Coronary artery (tissue), 2 donors: ENCODE measurements at places on chromosomes 7 and 10.

- no peak for DNase-seq
These were observed 65.9 kb downstream of the FAM204A start for GRCh38 chr10:118276204-118276603.

- DNase-seq: no peak
These were observed 135.2 kb upstream of the PODXL start for GRCh38 chr7:131691454-131692130.

DNA sequence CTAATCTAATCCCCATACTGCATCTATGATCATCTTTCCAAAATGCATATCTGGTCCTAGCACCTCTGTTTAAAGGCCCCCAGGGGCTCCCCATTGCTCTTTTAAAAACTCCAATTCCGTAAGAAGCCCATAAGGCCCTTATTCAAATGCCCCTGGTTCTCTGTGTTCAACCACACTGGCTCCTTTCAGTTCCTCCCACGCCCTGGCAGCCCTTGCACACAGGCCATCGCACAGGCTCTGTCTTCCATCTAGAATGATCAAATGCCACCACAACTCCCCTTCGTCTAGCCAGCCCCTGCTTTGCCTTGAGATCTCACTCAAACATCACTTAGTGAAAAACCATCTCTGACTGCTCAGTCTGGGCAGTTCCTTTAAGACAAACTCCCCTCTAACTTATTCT is 112.9 kb upstream of the LYZL2 start:
- no peak for DNase-seq

DNA sequence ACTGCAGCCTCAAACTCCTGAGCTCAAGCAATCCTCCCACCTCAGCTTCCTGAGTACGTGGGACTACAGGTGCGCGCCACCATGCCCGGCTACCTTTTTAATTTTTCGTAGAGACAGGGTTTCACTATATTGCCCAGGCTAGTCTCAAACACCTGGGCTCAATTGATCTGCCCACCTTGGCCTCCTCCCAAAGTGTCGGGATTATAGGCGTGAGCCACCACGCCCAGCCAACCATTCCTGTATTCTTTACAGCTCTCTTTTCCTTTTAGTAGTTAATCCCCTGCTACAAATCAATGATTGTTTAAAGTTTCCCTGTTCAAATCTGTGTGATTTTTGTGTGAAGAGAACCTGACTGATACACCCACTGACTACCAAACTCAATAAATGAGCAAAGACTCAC is 75.4 kb upstream of the SVIL start:
- DNase-seq: no peak

DNA sequence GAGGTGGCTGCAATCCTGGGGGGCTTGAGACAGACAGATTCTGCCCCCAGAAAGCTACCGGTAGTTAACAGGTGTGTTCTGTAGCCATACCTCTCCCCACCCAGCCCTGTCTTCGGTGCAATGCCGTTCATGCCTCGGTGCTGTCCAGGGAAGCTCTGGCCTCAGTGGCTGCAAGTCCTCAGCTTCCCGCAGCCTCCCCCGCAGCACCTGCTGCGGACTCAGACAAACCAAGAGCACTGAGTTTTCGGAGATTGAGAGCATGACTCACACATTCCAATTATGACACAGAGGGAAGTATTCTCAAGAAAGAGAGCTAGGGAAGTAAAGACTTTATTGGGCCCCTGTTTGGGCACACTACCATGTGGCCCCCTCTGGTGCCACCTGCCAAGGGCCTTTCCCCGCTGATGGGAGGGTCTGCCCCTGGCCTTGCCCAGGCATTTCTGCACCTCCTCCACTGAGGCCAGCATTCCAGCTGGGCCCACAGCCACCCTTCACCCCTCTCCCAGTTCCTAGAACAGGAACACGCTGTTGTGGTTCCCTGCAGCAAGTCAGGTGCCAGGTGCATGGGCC is 30.2 kb upstream of the EZH2 start:
- no peak for DNase-seq

DNA sequence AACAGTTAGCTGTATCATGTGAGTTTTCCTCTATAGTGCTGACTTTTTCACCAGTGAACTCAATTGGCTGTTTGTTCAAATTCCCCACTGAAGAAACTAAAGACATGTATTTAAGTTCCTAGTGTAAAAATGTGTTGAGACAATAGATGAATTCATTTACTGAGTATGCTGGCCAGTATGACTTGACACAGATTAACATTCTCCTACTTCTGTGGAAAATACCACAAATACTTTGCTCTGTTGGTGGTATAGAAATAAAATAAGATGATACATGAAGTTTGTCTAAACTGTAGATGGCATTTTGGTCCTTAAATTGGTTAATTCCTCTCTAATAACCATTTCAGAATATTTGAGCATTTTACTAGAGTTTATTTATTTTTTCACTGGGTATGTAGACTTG is 227.7 kb upstream of the TEX47 start:
- DNase-seq: no peak

GRCh38 chr10:17209881-17210280 is 8.4 kb upstream of the TRDMT1 start:
- DNase-seq: no peak

DNA sequence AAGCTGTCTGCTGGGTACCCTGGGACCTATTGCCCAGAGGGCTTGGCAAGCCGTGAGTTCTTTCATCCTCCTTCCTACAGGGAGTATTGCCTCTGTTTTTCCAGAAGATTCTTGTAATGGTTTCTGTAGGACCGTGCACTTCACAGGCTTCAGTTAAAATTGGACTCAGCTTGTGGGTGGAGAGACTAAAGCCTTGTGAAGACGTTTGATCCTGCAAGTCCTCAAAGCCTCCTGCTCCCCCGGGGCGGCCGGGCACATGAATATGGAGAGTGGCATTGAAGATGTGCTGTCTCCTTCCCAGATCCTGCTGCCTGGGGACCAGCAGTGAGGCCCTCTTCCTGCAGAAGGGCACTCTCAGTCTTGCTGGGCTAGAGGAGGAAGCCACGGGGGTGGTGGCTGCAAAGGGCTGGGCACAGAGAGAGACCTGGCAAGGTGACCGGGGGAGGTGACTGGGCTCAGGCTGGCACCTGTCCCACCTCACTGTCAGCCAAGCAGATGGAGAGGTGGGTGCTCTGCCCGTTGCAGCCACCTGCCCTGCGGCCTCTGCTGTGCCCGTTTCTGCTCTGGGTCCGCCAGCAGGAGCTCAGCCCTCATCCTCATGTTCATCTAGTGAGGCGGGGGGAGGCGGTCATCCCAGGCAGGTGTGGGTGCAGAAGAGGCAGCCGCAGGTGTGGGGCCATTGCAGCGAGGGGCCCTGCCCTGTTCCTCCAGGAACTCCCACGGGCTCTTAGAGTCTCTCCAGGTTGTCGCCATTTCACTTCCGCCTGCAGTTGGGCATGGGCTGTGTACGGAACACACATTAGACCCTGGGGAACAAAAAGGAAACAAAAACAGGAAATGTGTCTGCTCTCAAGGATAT is 55.7 kb downstream of the TMEM209 start:
- DNase-seq: no peak

- no peak for DNase-seq
These were observed 68.9 kb downstream of the PDGFA start for GRCh38 chr7:450741-451140.

GRCh38 chr7:48250441-48250951 is 79.2 kb downstream of the ABCA13 start:
- DNase-seq: no peak

GRCh38 chr10:14564268-14564744 is 210.4 kb downstream of the FAM107B start:
- no peak for DNase-seq

DNA sequence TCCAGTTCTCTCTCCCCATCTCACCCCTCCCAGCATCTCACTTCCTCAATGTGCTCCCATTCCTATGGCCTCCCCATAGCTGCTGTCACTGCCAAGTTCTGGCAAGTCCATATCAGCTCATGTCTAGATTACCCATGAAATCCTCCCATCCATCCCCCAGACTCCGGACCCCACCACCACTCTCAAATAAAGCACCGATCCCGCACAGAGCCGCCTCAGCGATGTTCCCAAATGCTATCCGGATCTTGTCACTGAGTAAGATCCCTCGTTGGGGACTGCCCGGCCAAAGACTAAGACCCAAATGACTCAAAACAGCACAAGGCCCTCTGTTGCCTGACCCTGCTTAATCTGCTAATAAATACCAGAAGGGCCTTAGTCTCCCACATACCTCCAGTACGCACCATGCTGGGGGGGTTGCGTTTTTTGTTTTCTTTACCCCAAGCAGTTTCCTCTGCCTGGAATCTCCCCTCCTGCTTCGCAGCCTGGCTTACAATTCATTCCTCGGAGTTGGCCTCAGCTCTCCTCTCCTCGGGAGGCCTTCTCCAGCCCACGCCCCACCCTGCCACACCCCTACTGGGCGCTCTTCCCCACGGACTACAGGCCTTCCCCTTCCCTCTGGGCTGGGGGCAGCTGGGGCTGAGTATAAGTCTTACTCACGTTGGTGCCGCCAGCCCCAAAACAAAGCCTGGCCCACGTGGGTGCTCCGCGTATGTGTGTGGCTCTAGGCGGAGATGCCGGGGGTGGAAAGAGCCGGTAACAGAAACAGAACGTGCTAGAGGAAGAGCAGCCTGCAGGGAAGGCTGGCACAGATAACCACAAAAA is 1.8 kb upstream of the DUSP5 start:
- no peak for DNase-seq
